T-cell (primary cell): ENCODE measurements at places on chromosomes 4 and X. TPM values are rescaled to one million over a fixed set of nuclear protein-coding genes. Genes with fewer than 3 reads are reported as not detected.

The SYTL5 gene
- not detected for total RNA-seq

The SLC7A11 gene
- 0.15 TPM for total RNA-seq

The MAB21L2 gene
- total RNA-seq = not detected

The TLL1 gene
- not detected for total RNA-seq

The ARAP2 gene
- 59.6 TPM for total RNA-seq

The IGFBP7 gene
- total RNA-seq = 2.4 TPM

The ADRA2C gene
- total RNA-seq = not detected

The CNGA1 gene
- total RNA-seq = 0.54 TPM

The MAGEC3 gene
- not detected for total RNA-seq
